ENCODE measurements at places on chromosomes 16 and 17.

- no peak for DNase-seq
Measured at GRCh38 chr17:30819971-30820705, 4.4 kb downstream of the CRLF3 start.

- DNase-seq, result no peak
Measured at GRCh38 chr17:41518031-41518430, 659 bp downstream of the KRT15 start.

DNA sequence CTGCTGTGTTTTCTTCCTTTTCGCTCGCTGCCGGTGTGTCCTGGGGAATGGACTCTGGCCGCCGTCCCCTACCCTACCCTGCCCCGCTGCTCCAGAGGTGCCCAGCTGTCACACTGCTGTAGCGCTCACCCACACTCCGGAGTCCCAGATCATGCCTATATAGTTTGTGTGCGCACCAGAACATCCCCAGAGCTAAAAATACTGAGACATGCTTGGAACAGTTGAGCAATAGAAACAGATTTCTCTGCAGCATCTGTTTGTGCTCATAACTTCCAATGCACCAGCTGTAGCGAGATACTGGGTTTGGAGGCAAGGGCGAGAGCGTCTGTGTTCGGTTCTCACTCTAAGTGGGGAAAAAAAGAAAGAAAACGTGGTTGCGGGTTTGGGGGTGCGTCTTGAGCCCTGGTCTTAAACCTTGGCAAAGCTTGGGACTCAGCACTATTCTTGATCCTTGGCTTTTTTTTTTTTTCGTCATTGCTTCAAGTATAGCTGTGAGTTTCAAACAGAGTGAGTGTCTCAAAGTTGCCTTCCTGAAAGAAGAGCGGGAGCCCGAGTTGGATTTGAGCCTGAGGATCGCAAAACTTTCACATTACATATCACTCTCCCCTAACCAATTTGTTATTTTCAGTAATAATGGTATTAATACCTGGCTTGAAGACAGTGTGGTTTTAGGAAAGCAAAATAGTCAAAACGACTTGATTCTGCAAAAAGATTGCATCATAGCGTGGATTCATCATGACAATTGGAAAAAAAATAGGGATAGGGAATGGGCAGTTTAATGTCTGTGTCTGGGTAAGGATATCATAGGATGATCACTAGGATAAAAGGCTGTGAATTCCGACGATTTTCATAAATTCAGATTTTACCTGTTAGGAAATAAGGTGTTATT, 621 bp downstream of the KCNJ2 start:
- DNase-seq, result no peak

- DNase-seq, result no peak
Measured at GRCh38 chr17:50087246-50087911, 7.8 kb upstream of the PDK2 start.

- DNase-seq, result no peak
Measured at GRCh38 chr17:50863221-50863843, 2.8 kb downstream of the TOB1 start.

DNA sequence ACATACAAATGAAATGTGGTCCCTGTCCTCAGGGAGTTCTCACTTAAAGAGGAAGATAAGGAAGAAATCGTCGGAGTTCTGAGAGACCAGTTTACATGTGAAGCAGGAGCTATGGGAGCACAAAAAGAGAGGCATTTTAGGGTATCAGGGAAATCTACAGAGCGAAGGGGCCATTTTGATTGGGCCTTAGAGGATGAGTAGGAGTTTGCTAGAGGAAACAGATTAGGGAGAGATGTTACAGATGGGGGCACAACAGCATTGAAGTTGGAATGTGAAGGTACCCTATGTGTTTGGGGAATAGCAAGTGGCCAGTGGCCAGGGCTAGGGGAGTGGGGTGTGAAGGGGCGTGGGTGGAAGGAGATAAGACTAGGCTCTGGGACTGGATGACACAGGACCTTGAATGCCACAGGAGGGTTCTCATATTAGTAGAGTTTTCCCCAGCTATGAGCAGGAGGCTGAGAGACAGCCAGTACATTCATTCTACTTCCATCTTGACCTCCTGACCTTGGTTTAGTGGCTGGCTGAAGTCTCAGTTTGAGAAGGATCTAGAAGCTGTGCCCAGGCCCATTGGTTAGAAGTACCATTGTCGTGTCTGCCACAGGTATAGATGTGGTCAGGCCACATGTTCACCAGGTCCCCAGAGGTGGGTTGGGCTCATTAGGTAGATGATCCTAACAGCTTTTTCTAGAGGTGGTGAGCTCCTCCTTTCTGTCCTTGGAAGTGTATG, 34.8 kb downstream of the CPNE2 start:
- DNase-seq, result no peak

GRCh38 chr17:29060475-29060874, 17.5 kb downstream of the PIPOX start:
- DNase-seq, result no peak

GRCh38 chr16:21611556-21612384, 12.4 kb downstream of the METTL9 start:
- no peak for DNase-seq

DNA sequence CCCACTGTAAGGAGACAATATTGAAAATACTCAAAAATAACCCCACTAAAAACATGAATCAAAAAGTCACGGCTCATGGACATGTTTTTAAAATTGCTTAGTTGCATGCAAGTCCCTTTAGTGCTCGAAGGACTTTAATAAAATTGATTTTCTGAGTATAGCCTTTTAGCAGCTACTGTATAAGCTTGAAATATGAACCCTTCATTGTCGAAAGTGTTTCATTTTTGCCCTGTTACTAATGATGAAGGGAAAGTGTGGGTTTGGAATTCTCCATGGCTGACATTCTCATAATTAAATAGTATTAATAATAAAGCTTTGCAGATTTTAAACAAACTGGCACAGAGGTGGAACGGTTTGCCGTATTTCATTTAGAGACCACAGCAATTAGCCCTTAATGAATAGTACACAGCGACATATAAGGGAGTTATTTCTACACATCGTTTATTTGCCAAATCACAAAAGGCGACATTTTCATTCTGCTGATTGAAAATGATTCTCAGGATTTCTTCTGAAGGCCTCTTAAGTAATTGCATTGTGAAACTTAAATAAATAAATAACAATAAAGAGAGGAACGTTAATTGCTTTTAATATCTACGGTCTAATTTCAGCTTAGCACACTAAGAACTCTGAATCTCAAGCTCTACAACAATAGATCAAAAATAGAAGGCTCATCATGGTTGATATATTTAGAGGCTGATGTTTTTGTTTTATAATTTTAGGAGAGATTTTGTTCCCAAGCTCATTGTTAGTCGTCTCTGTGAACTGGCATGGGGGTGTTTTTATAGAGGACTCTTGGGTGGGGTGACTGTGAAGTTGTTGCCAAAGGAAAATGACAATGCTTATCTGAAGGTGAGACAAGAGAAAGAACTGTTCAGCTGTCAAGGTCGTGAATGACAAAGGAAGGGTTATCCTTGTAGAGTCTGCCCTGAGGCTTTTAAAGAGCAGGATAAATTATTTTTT, 60.6 kb downstream of the IRX6 start:
- no peak for DNase-seq

DNA sequence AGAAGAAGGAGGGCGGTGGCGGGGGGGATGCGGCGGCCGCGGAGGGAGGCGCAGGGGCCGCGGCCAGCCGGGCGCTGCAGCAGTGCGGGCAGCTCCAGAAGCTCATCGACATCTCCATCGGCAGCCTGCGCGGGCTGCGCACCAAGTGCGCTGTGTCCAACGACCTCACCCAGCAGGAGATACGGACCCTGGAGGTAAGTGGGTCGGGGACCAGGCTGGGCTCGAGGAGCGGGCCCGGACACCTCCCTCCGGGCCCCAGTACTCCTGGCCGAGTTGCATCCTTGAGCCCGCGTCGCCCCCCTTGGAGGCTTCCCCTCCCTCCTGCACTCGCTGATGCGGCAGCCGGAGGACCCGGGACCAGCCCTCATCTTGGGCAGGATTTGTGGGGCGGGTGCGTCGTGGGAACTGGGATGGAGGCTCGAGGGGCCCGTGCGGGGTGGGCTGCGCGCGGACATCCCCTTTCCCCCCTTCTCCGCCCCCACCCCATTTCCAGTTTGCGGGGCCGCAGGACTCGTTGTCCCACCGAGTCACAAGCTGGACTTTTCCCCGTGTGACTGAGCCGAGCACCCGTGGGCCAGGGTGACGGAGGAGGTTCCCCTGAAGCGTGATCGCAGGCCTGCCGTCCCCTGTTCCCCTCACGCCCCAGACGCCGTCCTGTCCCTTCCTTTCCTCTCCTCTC, 572 bp downstream of the KSR1 start:
- DNase-seq, result no peak

DNA sequence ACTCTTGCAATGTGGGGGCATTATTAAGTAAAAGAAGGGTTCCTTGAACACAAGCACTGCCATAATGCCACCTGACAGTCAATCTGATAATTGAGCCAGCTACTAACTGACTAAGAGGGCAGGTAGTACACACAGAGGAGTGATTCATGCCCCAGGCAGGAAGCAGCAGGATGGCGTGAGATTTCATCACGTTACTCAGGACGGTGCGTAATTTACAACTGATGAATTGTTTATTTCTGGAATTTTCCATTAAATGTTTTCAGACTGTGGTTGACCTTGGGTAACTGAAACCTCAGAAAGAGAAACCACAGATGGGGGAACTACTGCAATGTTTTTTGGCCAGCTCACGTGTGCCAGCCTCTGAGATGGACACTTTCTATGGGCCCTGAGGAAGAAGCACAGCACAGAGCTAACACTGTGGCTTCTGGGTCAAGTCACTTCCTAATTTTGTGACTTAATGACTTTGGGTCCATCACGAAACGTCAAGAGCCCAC, 46.7 kb downstream of the C17orf67 start:
- DNase-seq, result no peak

DNA sequence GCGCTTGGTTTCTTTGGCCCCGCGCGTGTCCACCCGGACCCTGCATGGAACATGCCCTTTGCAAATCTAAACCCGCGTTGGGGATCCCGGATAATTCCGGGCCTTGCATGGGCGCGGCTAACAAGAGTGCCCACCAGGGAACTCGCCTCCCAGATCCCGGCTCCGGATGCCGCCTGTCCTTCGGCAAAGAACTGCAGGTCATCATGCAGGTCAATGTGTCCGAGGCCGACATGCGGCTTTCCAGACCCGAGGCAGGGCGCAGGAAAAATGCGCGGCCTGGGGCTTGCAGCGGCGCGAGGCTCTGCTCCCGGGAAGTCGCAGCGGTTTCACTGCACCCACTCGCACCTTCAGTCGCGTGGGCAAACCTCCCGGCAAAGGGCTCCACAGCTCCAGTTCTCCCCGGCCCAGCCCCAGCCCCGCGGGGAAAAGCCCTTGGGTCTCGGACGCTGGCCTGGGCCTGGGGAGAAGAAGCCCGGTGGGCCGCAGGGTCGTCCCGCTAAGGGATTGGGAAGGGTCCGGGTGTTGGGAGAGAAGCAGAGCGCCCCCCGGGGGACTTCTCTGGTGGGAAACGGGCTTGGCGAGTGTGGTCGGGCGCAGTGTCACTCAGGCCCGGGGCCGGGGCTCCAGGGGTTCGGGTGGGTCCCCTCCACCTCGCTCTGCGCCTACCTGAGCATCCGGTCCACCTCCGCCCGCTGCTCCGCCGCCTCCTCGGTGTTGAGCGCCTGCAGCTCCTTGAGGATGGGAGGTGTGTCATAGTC, 805 bp downstream of the HNF1B start:
- DNase-seq, result no peak

GRCh38 chr17:4728124-4728523, 3.1 kb upstream of the MED11 start:
- no peak for DNase-seq

DNA sequence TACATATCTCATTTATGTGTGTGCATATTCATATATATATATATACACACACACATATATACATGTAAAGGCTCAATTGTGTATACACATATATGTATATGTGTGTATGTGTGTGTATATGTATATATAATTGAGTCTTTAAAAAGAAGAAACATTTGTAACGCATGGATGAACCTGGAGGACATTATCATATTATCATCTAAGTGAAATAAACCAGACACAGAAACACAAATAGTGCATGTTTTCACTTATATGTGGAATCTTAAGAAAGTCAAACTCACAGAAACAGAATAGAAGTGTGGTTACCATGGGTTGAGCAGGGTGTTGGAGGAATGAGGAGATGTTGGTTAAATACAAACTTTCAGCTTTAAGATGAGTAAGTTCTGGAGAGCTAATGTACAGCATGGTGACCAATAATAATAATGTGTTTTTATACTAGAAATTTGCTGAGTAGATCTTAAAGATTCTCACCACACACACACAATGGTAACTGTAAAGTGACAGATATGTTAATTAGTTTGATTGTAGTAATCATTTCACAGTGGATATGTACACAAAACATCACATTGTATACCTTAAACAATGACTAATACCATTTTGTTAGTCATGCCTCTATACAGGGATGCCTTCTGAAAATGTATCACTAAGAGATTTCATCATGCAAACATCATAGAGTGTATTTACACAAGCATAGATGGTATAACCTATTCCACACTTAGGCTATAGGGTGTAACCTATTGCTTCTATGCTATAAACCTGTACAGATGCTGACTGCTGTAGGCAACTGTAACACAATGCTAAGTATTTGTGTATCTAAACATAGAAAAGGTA, 132.6 kb upstream of the CACNG5 start:
- DNase-seq, result no peak

DNA sequence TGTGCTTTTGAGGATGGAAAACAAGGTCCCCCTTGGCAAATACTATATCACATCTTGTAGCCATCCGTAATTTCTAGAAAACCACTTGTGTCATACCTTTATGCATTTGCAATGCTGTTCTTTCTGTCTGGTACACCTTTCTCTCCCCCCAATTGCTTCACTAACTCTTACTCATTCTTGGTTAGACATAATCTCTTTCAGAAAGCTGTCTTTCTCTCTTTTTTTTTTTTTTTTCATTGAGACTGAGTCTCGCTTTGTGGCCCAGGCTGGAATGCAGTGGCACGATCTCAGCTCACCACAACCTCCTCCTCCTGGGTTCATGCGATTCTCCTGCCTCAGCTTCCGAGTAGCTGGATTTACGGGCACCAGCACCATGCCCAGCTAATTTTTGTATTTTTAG, 94.9 kb upstream of the C17orf78 start:
- no peak for DNase-seq

DNA sequence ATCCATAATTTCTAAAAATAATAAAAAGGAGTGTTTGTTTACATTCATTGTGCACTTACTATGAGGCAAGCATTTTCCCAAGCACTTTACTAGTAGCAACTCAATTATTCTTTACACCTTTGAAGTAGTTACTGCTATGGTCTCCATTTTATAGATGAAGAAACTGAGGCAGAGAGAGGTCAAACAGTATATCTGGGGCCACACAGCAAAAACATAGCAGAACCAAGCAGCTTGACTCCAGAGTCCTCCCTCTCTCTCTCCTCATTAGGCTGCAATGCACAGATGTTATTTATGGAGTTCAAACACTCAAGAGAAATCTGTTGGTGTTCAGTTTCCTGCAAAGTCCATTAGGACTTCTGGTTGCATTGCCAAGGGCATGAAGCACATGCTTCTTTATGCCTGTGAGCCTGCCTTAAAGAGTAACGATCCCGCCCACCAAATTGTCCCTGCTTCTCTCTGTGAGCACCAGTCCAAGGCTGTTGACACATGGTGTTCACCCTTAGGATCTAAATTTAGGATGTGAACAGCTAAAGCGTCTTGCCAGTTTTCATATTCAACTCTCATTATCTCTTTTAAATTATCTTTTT, 44.0 kb downstream of the GPRC5B start:
- no peak for DNase-seq

Data from activated gamma-delta T cell (primary cell).